ENCODE measurements at places on chromosomes 7 and 10.

DNA sequence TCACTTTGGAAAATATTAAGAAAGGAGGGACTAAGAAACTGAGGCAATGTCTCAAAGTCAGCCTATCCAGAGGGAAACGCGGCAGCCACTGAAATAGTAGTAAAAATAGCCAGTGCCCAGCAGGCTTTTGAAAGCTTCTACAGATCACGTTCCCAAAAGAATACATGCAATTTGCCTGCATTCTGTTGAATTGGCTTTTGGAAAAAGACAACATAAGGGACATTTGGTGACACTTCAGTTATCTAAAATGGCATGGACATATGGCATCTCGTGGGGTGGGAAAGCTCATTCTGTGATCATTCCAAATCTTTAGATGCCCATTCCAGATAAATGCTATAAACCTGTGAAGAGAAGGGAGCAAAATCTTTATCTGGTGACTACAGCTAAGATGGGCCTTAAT lies 82.8 kb upstream of the PDE1C start:
- no peak for DNase-seq

- no peak for DNase-seq
Observed at GRCh38 chr7:46902463-46902862, 679.4 kb downstream of the TNS3 start.

- DNase-seq: no peak
Observed at GRCh38 chr10:126930883-126931503, 25.8 kb downstream of the DOCK1 start.

DNA sequence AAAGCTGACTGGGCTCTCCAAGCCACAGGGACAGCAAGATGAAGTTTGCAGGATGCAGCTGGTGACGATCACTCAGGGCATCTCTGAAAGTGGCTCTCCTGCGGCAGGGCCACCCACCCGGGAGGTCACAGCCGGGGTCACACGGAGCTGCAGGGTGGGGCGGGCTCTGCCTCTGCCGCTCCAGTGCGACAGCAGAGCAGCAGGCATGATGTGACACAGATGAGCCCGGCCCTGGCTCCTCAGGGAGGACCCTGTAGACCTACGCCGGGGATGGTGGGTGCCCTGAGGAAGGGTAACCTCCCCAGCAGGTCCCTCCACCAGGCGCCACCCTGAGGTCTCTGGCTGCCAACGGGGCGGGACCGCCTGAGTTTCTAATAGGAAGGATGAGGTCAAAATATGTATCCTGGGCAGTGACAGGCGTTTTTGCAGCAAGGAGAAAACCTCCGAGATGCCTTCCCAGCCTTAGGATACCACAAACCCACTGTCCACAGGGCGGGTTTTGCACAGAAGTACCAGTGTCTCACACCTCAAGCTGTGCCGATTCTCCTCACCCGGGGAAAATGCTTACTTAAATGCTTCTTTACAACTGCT lies 114.8 kb upstream of the DIP2C start:
- no peak for DNase-seq

GRCh38 chr10:131162866-131163843 lies 148.4 kb downstream of the TCERG1L start:
- DNase-seq: no peak

DNA sequence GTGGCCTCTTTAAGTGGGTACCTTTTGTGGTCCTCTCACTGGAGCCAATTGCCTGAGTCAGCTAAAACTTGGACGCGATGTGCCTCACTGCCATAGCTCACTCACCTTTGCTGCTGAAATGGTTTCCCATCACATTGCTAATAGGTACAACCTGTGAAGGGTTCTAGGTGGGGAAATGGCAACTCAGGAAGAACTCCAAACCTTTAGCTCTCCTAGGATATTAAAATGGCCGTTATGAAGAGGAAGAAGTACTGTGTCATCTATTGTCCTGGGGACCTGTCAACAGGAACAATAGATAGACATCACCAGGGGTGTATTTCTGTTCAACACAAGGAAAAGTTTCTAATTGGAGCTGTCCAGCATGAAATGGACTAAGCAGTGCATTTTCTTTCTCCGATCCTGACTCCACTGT lies 1.2 kb upstream of the ZNF655 start:
- DNase-seq: no peak

DNA sequence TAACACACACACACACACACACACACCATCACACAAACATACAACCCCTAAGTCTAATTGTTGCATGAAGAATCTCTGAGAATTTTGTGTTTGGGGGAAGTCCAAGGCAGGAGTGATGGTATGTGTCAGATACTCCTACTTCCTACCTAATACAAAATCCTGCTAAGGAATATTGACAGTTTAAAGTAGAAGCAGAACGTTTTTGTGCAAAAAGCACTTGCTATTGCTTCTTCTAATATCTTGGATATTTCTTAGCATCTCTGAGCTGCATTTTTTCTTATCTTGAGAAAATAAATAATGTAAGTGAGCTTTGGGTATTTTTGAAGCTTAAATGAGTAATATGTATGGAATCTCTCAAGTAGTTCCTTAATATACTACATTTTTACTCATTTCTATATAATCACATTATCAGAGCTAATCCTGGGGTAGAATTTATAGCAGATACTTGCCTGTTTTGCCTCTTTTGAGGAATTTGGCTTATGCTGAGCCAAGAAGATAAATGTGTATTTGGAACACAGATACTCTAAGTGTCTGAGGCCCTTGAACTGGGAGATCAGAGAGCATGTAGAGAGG lies 212.3 kb downstream of the DKK1 start:
- DNase-seq: no peak

- no peak for DNase-seq
Observed at GRCh38 chr7:17320657-17321056, 22.2 kb downstream of the AHR start.

DNA sequence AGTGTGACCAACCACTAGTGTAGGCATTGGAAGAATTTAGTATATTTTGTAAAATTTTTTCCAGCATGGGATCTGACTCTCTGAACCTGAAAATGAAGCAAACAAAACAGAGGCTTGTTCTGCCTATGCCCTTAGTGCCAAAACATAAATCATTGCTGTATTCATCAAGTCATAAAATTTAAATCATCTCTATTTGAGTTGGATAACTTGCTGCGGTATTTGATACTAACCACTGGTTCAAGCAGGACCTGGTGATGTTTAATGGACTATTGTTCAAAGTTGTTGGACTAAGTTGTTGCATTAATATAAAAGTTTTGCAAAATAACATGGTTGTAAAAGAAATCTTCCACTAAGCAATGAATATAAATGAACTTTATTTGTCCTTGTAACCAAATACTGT lies 19.8 kb upstream of the RPA3 start:
- no peak for DNase-seq

- DNase-seq: no peak
Observed at GRCh38 chr10:34814223-34814912, 728 bp downstream of the PARD3 start.

DNA sequence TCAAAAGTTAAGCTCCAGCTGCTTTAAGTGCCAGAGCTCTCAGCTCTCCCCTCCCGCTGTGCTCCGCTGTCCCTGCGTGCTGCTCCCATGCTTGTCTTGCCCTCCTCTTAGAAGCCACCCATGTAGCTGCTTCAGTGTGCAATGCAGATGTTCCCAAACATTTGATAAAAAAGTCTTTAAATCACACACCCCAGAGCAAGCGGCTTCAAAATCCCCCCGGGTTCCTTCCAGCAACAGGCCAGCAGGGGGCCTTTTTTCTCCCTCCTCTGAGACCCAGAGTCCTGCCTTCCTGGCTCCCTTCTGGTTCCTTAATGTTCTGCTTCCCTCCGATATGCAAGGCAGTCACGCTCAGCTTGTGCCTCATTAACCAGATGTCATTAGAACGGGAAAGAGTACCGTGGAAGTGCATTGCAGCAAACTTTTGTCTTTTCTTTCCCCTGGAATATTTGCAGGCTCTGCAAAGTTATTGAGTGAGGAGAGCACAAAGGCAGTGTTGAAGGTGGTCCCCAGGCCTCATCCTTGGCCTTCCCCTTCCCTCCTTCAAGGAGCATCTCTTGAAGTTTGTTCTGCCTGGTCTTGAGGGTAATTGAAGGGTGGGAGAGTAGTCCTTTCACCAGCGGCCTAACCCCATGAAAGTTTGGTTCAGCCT lies 25.5 kb downstream of the LDB3 start:
- no peak for DNase-seq
